Activated CD4-positive, alpha-beta T cell treated with anti-CD3 and anti-CD28 coated beads, Interleukin-2, amount 10 ng/mL, durations not matched to agents 7 days and 5 days (primary cell): ENCODE measurements at places on chromosomes 6 and 20. TPM values are rescaled to one million over a fixed set of nuclear protein-coding genes. Genes with fewer than 3 reads are reported as not detected.
A peak's percentile ranks its signal among the peaks of the same experiment; 100 is the strongest.

The RUNX2 gene
- 13.2 TPM for total RNA-seq

The GPR6 gene
- not detected for total RNA-seq

The TTBK1 gene
- 0.07 TPM for total RNA-seq

The MCM8 gene
- total RNA-seq: 32.1 TPM

DNA sequence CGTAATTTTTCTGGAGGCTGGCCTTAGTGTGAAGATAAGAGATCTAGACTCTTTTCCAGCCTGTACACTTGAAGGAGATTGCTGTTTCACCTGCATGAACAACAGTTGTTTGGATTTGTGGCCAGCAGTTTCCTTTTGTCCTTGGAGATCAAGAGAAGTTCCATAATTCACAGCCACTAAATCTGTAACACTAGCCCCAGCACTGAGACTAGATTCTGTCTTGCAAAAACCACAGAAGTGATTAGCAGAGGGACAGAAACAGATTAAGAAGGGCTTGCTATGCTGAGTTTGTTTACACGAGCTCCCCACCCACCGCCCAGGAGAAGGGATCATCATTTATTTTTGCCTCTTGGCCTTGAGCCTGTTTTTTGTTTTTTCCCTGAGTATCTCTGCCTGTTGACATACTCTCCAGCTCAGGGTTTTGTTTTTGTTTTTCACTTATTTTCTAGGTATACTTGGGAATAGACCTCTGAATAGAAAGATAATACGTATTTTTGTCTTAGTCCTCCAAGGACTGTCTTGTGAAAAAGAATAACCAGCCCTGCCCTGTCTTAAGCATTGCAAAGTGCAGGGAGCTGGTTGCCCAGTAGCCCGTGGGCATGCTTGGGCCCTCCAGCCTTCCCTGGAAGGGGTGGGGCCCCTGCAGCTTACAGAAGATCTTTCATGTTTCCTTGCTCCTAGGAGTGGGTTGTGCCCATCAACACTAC, 93.1 kb upstream of the SOX4 start:
- no peak overlapping the region for H3K27ac ChIP-seq
- no peaks in the 10 kb centered on the region for H3K36me3 ChIP-seq
- H3K4me3 ChIP-seq: no peak overlapping the region
- no peaks in the 10 kb centered on the region for H3K27me3 ChIP-seq
- DNase-seq: no peak

DNA sequence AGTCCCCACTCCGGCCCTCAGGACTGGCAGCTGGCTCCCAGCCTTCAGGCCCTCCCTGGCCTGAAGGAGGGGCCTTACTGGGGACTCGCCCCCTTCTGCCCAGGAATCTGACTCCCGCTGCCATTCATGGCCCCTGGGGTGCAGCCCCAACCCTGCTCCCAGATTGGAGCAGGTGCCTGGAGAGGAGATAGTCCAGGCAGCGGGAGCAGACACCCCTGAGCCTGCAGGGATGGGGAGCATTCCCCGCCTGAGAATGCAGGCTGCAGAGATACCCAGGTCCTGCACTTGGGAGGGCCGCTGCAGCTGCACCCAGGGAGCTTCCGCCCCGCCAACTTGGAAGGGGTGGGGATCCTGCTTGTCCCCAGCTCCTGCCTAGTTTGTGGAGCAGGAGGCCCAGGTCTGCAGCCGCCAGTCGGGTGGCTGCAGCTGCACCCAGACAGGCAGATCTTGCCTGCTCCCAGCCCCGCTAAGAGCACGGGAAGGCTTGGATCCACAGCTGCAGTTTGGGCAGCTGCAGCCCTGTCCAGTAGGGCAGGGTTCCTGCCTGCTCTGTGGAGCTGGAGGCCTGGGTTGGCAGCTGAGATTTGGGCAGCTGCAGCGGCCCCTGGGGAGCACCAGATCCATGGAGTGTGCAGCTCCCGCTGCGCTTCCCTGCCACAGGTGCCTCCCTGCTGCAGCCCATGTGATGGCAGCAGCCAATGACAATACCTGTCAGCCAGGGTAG, 5.2 kb downstream of the GTSF1L start:
- H3K27me3 ChIP-seq: no peaks in the 10 kb centered on the region
- H3K27ac ChIP-seq: peak overlapping the region; percentile 70
- no peak for DNase-seq
- H3K4me1 ChIP-seq: peaks cover 24% of the 10 kb centered on the region
